ENCODE measurements at places on chromosomes 12 and 14.
A peak's percentile ranks its signal among the peaks of the same experiment; 100 is the strongest.

GRCh38 chr12:117472983-117473382 is 111.6 kb upstream of the NOS1 start:
- DNase-seq: peak; percentile 0

DNA sequence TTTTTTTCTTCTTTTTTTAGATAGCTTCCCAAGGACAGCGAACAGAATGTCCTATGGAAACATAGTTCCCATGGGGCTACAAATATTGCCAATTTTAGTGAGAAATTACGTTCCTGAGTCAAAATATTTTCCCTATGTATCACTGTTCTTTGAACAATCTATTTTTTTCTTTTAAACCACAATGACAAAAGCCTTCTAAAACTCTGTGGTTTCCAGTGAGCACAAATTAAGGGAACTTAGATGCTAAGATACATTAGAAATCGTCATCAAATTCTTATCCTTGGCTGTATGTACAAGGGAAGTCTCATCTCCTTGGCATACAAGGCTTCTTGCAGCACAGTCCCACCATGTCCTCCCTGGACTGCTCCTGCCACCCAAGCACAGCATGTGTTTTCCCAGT is 17.9 kb downstream of the CPM start:
- DNase-seq: peak; percentile 56

DNA sequence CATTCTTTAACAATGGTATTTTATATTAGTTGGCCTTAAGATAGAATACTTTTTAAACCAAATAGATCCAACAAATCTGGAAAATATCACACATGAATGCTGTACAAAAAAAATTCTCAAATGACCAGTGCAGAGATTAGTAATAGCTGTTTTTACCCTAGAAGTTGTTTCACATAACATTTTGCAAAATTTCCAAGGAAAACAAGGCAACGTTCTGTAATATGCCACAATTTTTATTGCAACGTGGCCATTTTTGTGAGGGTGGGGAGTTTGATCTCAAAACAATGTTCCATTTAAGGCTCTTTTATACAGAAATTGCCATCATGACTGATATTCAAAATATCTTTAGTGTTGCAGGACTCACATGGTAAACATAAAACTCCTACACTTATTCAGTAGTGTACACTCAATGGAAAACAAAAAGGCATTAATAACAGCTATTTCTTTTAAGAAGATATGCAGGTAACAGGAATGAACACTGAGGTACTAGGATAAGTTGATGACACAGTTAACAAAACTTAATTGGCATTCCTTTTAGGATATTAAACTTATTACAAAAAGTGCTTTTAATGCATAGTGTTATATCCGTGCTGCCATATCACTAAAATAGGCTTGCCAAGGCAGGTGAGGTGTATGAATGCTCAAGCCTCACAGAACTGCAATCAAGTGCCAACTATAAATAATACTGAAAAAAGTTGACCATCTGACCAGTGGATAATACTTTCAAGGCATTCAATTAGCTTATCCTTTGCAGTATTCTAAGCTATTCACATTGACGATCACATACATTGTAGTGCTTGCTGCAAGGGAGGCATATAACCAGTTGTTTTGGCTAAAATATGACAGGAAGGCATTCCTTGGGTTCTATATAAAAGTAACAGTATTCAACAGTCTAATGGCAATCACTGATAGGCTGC is 2.3 kb downstream of the CFL2 start:
- DNase-seq: no peak

- no peak for DNase-seq
Observed at GRCh38 chr14:71523630-71524319, 408.5 kb upstream of the RGS6 start.

GRCh38 chr12:32322354-32322753 is 77.0 kb upstream of the FGD4 start:
- no peak for DNase-seq

DNA sequence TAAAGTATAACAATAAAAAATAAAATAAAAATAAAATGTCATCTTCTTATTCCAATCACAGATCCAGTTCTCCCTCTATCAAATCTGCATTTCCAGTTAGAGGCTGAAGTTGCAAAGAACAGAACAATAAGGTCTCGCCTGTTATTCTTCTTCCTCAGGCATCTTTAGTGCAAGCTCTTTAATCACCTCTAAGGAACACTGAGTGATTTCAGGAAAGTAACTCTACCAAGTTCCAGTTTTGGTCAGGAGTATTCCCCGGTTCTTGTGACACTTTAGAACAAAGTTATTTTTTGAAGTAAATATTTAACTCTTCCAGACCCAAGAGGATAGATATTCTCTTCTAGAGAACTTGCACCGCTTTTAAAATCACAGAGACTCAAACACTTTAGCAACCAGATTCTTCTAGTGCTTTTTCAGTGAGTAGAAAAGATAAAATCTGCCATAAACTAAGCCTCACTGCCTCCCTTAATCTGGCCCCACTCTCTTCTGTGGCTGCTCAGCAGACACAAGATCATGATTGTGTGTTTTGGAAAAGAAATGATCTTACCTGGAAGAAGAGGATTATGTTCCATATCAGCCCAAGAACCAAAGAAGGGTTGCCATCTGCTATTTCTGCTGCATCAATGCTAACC is 57.9 kb upstream of the DICER1 start:
- DNase-seq: no peak

- no peak for DNase-seq
Observed at GRCh38 chr14:56905282-56905681, 95.0 kb upstream of the OTX2 start.

- DNase-seq: no peak
Observed at GRCh38 chr12:124622764-124623163, 55.4 kb upstream of the NCOR2 start.

DNA sequence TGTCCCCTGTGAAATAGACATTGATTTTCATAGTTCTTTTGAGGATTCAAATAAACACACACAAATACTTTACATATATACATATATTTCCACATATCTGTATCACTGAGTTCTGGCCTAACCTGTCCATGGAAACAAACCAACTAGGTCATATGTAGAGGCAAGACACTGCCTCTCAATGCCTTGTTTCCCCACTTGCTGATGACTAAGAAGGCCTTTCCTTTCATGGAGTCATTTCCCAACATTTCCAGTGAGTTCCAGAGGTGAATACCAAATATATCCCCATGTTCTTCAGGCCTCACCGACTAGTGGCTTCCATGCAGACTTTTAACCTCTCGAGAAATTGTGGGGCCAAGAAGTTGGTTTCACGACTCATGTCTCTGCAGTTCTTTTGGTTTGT is 120.8 kb downstream of the DNAI7 start:
- no peak for DNase-seq

GRCh38 chr12:46260124-46260912 is 8.5 kb downstream of the SLC38A1 start:
- DNase-seq: no peak

All from OCI-M1 (cell line).